Fibroblast of upper back skin (primary cell): ENCODE measurements at places on chromosomes 3 and 15.

GRCh38 chr3:162774613-162775100 is 1278.0 kb downstream of the OTOL1 start:
- DNase-seq, result no peak

- no peak for DNase-seq
These were observed 64.5 kb upstream of the PLXNA1 start for GRCh38 chr3:126918355-126918821.

DNA sequence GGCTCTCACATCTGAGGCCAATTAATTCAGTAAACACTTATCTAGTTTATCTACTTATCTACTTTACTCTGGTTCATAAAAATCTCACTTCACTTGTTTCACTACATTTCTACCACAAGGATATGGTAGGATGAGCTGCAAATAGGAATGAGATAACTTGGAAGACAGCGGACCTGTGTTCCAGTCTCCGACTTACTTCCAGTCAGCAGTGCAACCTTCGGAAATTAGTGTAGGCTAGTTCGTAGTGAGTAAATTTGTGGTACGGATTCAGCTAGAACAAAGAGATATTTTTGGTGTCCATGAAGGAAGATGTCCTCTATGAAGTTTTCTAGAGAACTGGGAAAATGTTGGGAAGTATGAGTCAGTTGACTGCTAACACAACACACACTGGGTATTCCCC is 66.3 kb downstream of the TPRG1 start:
- no peak for DNase-seq

DNA sequence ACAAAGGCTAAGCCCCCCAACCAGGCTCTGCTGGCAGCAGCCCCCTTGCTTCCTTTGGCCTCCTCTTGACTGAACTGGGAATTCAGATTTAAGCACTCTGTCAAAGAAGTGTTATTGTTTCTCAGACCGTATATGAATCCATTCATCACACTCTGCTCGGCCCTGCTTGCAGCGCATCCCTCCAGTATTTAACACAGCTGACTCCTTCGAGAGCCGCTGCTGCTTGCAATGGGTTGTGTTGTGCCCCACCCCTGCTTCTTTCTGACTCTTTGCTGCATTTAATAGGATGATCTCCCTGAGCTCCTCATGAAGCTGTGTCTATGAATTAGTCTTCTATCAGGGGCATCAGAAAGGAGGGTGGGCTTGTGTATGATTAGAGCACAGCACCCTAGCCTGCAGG is 31.2 kb downstream of the C3orf20 start:
- no peak for DNase-seq

DNA sequence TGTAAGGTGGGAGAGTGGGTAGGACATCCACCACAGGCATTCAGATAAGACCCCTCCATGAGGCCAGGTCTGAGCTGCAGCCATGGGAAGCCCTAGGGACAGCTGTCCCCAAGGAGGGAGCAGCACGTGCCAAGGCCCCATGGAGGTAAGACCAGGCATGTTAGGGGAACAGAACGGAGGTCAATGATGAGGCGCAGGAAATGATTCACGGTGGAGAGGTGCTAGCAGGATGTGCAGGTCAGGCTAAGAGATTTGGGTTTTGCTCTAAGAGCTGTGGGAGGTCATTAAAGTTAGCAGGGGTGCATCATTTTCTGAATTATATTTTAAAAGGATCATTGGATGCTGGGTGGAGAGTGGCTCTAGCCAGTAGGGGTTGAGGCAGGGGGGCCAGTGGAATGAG is 66.4 kb upstream of the SNRPA1 start:
- DNase-seq, result no peak

- DNase-seq, result no peak
These were observed 322.9 kb downstream of the ERC2 start for GRCh38 chr3:56145410-56145809.

- DNase-seq, result no peak
These were observed 24.5 kb upstream of the SSR3 start for GRCh38 chr3:156579427-156579851.

DNA sequence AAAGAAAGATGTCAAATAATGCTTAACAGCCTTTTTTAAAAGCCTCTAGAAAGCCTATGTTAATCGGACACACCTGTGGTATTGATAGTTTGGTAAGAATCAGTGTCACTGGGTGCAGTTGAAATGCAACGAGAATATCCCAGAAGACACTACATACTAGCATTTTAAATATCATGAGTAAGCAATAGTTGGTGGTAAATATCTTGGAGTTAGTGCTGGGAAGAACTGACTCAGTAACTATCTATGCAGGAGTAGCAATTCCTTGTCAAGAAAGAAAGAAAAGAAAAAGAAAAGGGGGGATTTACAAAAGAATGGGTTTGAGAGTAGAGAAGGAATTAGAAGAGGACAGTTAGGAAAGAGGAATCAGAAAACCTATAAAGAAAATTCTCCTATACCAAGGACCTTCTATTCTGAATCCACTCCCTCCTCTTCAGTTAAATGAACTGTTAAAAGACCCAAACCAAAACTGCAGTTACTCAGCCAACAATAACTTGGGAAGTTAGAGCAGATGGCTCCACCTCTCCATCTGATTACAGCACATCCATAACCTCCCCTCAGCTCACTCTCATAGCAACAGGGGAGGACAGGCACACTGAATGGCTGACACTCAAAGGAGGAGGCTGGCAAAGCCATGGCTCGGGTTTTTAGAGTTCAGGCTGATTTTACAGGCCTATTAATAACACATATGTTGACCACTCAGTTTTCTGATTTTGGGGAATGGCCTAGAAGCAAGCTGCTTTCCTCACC is 207.6 kb upstream of the MDFIC2 start:
- DNase-seq, result peak; percentile 61

DNA sequence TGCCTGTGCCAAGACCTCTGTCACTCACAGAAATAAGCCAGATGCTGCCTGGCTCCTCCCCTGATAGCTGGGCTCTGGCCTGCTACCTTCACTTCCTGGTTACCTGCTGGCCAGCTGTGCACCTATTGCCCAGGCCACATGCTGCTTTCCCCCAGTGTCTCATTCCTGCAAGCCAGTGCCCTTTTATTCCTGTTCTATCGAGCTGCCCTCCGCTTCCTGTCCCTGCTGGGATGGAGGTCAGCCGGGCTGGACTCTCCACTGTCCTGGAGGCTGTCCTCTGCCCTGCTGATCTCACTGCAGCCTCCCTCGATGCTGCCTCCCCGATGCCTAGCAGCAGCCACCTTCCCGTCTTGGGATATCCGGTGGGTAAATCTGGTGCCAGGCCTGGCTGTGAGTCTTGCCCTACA is 37.0 kb upstream of the SNRPA1 start:
- DNase-seq, result no peak

DNA sequence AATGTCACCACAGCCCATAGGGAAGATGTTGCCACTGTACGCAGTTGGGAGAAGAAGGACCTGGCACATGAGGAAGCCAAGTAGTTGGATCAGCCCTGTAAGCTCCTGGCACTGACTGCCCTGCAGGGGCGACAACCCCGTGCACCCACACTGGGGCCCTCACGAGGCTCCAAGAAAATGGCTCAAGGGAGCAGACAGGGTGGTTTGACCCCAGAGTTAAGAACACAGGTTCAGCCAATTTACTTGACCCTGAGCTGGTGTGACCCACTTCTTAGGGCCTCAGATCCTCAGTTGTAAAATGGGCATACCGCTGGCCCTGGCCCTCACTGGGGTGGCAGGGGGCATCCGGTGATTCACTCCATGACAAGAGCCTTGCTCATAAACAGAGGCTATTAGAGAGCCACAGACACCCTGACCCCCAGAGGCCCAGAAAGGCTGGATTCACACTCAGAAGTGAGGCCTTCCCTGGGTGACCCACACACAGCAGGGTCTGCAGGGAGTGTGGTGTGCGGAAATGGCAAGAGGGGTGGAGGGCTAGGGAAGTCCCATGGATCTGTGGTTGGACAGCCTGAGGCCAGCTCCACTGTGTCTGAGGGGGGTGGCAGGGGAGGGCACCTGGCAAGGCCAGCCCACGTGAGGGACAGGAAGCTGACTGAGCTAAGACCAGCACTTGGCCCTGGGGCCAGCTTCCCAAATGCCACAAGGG is 1.7 kb upstream of the HHATL start:
- no peak for DNase-seq

GRCh38 chr3:101996832-101997231 is 147.5 kb downstream of the NFKBIZ start:
- no peak for DNase-seq

DNA sequence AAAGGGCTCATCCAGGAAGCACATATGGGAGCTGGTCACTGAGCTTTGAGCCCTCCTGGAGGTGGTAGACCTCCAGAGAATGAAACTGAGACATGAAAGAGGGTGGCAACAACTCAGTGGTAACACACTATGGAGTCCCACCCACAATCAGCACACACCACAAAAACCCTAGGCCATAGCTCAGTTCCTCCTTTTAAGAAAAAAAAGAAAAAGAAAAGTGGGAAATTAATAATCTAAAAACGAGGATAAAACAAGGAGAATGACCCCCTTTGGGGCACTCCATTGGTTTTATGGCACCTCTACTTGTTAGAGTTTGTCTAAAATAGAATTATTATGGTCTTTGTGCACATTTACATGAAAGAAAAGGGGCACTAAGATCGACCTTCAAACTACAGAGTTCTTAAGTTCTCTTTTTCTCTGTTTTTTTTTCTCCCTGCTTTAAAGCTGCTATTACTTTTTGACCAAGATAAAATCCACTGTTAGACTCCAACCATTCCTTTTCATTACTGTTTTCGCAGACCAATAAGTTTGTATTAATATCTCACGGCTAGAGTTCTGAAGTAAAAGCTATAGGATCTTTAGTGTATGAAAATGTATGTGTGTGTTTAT is 40.2 kb upstream of the ZBTB20 start:
- DNase-seq, result no peak

- DNase-seq, result no peak
These were observed 15.8 kb upstream of the TMPRSS7 start for GRCh38 chr3:112018712-112019111.

DNA sequence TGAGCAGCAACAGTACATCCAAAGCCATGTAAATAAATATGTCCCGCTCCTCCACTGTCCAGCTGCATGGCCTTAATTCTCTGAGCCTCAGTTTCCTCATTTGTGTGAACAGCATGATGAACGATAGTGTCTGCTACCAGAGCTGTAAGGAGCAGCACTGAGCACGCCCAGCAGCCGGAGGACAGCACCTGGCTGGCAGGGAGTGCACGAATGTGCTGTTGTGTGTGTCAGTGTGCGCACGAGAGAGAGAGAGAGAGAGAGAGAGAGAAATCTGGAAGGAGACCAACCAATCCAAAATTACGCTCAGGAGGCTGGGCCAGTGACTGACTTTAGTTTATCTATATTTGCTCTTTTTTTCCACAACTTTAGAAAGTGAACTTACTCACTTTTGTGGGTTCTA is 26.6 kb upstream of the PLXNA1 start:
- no peak for DNase-seq

GRCh38 chr3:194382196-194382891 is 12.8 kb upstream of the LRRC15 start:
- DNase-seq, result no peak

DNA sequence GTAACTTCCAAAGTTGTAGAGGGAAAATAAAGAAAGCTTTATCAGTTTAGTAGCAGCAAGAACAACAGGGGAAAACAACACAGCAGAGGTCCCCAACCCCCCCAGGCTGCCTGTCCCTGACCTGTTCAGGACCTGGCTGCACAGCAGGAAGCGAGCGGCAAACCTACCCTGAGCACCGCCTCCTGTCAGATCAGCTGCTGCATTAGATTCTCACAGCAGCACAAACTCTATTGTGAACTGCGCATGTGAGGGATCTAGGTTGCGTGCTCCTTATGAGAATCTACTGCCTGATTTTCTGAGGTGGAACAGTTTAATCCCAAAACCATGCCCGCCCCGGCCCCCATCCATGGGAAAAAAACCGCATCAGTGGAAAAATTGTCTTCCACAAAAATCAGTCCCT is 40.3 kb downstream of the USP50 start:
- no peak for DNase-seq

- DNase-seq, result no peak
These were observed 156.1 kb downstream of the STXBP5L start for GRCh38 chr3:121064121-121064520.

- no peak for DNase-seq
These were observed 12.5 kb downstream of the STOML1 start for GRCh38 chr15:73979636-73980035.

GRCh38 chr3:170356596-170357175 is 829 bp upstream of the SKIL start:
- peak; percentile 84 for DNase-seq

DNA sequence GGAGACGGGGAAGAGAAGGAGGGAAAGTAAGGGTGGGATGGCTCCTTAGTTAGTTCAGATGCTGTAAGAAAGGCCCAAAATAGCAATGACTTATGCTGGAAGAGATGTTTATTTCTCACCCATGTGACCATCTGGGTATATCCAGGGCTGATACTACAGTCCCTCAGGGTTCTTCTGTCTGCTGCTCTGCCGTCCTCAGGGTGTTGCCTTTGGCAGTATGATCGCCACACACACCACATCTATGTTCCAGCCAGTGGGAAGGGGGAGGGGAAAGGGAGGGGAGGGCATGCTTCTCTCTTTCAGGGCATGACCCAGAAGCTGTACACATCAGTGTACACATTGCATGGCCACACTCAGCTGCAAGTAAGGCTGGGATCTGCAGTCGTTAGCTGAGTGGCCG is 10.2 kb downstream of the CD276 start:
- no peak for DNase-seq

DNA sequence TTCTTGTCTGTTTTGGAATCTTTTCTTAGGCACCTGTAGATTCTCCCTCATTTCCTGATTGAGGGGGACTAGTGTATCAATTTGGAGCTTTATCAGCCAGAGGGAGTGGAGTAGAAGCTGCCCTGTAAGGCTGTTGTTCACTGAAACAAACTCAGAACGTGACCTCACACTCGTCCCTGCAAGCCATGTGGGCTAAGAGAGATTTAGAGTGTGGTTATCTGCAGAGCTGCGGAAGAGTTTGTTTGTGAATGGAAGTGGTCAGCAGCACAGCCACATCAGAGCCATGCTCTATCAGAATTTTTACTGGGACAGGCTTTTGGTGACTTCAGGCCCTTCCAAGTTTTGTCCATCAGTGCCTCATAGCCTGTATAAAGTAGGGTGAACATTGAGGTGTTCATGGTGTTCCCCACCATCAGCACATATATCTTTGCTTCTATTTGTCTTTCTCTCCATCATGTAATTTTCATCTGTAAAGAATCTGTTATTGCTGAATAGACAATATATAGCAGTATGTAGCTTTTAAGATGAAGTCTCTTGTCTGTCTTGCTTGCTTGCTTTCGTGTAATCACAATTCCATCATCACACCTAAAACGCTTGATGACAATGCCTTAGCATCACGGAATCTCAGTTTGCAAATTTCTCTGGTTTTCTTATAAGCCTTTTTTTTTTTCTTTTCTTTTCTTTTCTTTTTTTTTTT is 37.0 kb downstream of the LARS2 start:
- DNase-seq, result no peak
